ENCODE measurements at places on chromosomes 5 and 9.

GRCh38 chr5:83156001-83156400, 78.7 kb downstream of the XRCC4 start:
- no peak for DNase-seq

DNA sequence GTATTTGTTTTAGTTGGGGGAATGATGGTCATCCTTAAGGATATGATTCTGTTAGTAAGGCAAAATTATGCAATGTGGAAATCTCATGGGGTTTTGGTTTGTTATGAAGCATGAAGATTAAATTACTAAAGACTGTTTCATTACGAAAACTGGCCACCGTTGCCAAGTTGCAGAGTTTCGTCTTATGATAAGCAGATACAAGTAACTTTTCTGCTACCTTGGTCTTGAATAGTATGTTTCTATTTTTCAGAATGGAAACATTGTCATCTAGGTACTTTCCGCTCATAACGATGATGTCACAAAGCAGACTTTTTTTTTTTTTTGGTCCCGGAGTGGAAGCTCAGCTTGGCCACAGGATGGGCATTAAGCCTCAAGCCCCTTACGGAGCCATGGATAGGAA, 4.2 kb downstream of the CCNI2 start:
- DNase-seq, result no peak

DNA sequence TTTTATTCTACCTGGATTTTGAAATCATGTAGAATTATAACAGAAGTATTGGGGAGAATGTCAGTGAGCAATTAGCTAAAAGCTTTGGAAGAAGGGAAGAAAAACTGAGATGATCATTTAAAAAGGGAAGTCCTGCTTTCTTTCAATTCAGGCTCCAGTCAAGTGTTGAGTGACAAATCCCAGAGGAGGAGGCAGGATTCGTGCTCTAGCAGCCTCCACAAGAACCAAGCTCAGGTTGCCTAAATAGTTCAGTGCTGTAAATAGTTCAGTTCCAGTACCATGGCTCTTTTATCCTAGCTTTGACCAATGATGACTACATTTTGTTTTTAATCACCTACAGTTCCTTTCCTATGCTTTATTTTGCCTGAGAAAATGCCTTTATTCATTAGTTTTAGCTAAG, 204.9 kb upstream of the NREP start:
- no peak for DNase-seq

DNA sequence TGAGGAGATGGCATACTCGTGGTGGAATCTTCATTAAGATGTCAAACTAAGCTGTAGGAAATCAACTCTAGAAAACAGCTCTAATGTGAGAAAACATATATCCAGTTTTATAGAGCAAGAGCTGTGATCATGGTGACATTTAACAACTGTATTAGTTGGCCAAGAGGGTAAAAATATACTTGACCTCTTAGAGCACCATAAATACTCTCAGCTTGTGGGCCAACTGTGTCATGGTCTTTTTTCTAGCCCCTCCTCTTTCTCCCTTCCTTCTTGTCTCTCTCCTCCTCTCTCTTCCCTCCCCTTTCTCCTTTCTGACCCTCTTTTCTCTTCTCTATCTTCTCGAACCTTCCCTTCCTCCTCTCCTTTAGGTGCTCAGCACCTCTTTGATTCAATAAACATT, 54.7 kb downstream of the TMC1 start:
- no peak for DNase-seq

- DNase-seq, result no peak
These were observed 377.1 kb downstream of the ACTL7B start for GRCh38 chr9:108478431-108479332.

DNA sequence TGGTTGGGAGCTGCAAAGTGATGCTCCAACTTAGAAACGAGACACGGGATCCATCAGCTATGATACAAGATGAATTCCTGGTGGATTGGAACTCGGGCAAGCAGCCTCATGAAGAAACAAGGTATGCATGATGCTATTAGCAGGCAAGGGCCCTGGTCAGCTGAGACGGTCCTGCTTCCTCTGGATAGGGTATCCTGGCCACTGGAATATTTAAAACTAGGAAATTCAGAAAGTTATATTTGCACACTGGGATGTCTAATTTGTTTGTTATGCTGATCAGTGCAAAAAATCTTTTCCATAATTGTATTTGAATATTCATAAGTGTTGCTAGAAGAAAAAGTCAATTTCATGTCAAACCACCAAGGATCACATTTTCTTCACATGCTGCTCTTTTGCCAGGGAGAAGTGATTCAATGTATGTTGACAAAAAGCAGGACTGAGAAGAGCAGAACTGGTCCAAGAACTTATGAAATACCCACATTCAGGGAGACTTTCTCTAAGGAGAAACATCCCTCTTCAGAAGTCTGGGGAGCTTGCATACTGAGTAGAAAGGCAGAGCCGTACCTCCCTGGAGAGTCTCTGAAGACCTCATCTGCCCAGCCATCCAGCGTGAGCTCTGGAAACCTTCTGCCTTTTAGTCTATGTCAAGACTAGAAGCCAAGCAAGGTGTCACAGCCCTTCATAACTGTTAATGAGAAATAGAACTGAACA, 6.7 kb upstream of the NXNL2 start:
- no peak for DNase-seq

DNA sequence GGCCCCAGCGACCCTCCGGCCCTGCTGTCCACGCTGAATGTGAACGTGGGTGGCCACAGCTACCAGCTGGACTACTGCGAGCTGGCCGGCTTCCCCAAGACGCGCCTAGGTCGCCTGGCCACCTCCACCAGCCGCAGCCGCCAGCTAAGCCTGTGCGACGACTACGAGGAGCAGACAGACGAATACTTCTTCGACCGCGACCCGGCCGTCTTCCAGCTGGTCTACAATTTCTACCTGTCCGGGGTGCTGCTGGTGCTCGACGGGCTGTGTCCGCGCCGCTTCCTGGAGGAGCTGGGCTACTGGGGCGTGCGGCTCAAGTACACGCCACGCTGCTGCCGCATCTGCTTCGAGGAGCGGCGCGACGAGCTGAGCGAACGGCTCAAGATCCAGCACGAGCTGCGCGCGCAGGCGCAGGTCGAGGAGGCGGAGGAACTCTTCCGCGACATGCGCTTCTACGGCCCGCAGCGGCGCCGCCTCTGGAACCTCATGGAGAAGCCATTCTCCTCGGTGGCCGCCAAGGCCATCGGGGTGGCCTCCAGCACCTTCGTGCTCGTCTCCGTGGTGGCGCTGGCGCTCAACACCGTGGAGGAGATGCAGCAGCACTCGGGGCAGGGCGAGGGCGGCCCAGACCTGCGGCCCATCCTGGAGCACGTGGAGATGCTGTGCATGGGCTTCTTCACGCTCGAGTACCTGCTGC, 839 bp downstream of the KCNV2 start:
- DNase-seq, result no peak

- no peak for DNase-seq
These were observed 978 bp downstream of the P4HA2 start for GRCh38 chr5:132226516-132227234.

- no peak for DNase-seq
These were observed 22.0 kb downstream of the PCDH1 start for GRCh38 chr5:141856037-141856790.

GRCh38 chr5:87246061-87246460, 21.6 kb upstream of the RASA1 start:
- DNase-seq, result no peak

- no peak for DNase-seq
These were observed 112.3 kb upstream of the GDNF start for GRCh38 chr5:37951946-37952721.
